NCI-H2029 (cell line): ENCODE measurements at places on chromosomes 5 and 9.

GRCh38 chr5:69136293-69136692 is 30.7 kb upstream of the CCNB1 start:
- DNase-seq: no peak

DNA sequence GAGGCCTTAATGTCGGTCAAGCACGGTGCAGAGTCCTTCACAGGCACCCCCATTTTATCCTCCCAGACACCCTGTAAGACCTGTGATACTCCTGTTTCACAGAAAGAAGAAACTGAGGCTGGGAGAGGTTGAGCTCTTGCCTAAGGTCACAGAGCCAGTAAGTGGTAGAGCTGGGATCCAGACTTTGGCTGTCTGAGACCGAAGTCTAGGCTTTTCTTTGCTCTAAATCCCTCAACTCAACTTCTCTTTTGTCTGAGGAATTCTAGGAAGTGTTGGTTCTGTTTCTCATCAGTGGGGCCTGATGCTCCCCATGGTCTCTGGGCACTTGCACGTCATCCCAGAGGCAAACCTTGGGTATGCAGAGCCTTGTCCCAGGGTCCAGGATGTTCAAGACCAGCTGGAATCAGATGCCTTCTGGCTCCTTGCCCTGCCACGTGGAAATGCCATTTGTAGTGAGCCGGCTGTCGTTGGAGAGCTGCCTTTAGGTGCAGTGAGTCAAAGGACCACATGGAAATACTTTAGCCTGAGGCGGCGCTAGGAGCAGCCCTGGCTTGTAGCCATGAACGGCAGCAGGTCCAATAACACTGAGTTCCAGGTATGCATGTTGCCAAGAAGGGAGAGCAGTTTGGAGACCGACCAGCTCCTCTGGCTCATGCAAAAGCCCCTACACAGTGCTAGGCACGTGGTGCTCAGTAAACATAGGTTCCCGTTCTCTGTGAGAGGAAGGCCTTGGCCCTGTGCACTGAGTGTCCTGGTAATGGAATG is 9.2 kb downstream of the DCANP1 start:
- peak; percentile 96 for DNase-seq

GRCh38 chr5:142853682-142854081 is 83.5 kb downstream of the ARHGAP26 start:
- no peak for DNase-seq

DNA sequence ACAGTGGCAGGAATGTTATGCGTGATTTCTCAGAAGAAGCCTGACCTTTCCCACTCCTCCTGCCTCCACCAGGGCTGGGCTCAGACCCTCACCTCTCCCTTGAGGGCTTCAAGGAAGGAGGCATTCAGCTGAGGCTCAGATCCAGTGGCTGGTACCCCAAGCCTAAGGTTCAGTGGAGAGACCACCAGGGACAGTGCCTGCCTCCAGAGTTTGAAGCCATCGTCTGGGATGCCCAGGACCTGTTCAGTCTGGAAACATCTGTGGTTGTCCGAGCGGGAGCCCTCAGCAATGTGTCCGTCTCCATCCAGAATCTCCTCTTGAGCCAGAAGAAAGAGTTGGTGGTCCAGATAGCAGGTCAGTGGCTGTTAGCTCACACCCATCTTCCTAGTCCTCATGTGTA is 9.9 kb downstream of the BTNL9 start:
- DNase-seq: no peak

DNA sequence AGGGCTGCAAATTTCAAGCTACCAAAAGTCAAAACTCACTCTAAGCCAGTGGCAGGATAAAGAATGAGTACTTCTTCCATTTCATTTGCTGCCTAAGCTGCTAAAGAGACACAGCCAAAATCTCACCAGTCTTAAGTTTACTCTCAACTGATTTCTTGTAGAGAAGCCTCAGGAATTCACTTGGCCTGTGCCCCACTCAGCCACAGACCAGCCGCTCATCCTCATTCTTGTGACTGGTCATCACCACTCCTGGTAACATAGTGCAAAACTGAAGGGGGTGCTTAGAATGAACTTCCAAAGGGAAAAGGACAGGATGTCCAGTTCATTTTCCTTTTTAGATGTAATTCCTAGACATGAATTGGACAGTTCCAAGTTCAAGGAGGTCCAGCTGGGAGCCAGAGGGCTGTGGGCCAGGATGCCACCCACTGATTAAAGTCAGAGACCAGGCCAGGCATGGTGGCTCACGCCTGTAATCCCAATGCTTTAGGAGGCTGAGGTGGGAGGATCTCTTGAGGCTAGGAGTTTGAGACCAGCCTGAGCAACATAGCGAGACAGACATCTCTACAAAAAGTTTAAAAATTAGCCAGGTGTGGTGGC is 72.7 kb upstream of the RANBP3L start:
- DNase-seq: no peak

GRCh38 chr5:77844373-77844622 is 68.2 kb upstream of the TBCA start:
- DNase-seq: no peak

DNA sequence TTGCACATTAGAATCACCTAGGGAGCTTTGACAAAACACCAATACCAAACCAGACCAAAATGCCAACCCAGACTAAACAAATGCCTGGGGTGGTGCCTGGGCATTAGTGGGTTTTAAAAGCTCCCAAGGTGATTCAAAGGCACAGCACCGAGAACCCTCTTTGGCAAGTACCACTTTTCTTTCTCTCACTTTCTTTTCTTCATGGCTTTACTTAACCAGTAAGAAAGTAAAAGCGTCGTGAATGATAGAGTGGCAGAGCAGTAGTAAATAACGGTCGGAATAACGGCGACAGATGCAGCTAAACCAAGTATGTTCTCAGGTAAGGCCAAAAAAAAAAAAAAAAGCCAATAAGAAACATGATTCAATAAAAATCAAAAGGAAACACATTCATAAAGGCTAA is 49.5 kb downstream of the ZNF608 start:
- no peak for DNase-seq

DNA sequence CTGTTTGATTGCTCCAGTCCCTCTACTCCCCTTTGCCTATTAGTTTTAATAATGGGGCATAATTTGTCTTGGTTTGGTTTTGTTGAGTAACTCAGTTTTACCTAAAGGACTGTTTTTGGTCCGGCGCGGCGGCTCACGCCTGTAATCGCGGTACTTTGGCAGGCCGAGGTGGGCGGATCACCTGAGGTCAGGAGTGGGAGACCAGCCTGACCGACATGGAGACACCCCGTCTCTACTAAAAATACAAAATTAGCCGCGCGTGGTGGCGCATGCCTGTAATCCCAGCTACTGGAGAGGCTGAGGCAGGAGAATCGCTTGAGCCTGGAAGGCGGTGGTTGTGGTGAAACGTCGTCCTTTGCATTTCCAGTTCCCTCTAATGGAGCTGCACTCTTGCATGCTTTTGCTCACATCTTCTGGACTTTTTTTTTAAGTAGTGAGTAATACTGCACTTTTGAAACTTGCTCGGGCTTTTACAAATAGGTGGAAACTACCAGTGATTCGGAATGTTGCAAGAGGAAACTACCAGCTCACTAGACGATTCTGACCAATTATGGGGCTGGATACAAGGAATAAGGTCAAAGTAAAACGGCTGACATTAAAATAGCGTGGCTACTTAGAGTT is 721 bp upstream of the MAML1 start:
- DNase-seq: no peak

DNA sequence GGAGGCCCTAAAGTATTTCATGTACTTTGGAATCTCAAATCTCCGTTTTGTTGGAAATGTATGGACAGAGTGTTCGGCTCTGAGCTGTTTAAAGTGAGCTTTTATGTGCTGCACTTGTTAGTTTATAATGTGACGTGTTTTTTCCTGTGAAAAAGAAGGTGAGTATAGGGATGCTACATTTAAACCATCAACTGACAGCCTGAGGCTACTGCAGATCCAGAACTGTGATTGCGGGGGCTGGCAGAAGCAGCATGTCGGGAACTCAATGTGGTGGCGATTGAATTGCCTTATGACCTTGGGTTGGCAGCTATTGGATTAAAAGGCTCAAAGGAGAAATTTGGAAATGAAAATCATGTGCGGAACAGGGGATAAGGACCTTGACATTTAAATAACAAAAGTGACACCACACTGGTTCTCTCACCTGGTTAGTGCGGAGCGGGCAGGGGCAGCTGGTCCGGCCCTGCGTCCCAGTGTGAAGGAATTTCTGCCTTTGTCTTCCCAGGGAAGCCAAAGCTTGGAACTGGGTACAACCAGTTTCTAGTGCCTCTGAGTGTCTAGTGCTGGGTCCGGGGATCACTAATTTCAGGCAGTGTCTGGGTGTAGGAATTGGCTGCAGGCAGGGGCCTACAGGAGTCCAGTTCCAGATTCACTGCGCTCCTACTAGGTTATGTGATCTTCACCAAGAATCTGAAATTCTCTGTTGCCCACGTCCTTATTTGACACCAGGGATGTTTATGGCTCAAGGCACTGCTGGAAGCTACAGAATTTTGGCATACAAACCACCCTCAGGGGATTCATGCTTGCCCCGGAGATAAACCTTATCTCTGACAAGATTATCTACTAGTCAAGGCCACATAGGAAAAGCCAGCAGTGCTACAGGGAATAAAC is 120.7 kb upstream of the ERCC6L2 start:
- DNase-seq: no peak

- DNase-seq: no peak
Observed at GRCh38 chr9:38166501-38166900, 97.5 kb upstream of the SHB start.

DNA sequence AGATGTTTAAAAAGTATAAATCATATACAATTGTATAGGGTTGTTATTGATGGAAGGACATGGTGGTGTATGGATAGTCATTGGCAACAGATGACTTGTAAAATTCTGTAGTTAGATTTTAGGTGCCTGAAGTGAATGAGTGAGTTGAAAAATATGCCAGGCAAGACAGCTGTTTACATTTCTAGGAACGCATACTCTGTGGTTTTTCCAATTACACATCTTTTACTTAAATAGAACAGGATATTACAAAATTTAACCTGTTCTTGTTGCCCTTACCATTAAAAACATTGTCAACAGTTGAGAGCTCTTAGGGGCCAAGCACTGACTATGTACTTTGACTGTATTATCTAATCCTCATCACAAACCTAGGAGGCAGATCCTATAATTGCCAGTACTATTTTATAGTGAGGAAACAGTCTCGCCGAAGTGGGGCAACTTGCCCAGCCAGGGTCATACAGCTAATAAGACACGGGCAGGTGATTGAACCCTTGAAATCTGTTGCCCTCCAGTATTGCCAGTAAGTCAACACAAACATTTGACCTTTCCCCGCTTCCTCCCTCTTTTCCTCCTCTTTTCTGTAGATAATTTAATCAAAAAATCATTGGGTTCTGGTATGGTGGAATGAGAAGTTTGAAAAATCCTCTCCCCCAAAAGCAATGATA is 88.6 kb downstream of the MACROH2A1 start:
- DNase-seq: no peak

- no peak for DNase-seq
Observed at GRCh38 chr9:98342820-98343210, 87.4 kb upstream of the TBC1D2 start.

- DNase-seq: no peak
Observed at GRCh38 chr9:133708246-133709014, 29.7 kb downstream of the SARDH start.

DNA sequence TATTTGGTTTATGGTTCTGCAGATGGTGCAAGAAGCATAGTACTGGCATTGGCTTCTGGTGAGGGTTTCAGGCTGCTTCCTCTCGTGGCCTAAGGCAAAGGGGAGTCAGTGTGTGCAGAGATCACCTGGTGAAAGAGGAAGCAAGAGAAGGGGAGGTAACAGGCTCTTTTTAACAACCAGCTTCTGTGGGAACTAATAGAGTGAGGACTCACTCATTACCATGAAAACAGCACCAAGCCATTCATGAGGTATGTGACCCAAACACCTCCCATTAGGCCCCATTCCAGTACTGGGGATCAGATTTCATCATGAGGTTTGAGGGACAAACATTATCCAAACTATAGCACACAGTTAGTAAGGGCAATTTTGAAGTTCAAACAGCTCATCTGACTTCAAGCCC is 263.5 kb downstream of the TMEM38B start:
- DNase-seq: no peak

DNA sequence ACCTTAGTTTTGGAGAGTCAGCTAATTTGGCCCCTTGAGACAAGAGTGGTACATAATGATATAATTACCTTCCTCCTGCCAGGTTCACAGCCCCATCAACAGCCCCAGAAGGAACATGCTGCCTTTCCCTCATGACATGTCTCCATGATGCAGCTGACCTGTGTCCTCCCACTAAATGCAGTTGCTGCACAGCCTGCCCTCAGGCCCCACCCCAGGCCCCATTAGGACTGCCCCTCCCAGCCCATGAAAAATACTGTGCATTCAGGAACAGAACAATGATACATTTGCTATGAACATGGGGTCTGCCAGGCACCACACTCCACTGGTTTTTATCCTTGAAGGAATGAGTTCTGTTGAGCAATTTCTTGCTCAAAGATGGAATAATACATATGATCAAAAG is 176.4 kb downstream of the C5orf15 start:
- DNase-seq: no peak

GRCh38 chr9:133864011-133864410 is 125.9 kb upstream of the SARDH start:
- DNase-seq: no peak

DNA sequence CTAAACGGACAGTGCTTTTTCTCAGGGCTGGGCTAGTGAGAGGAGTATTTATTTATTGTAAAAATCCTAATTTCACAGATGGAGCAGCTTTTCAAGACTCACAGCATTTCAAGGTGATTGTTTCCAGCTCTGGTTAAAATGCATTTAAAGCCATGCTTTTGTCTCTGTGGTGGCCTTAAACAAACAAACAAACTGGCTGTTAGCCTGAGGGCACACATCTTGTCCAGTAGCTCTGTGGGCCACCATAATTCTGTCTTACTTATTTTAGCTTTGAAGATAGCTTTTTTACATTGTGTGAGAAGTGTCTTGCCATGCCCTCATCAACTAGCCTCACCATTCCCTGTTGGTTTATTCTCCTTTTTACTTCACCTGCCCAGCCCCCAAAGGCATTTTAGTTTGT is 218.2 kb downstream of the PSAT1 start:
- DNase-seq: no peak

GRCh38 chr5:75648712-75649111 is 37.5 kb downstream of the ANKDD1B start:
- no peak for DNase-seq

DNA sequence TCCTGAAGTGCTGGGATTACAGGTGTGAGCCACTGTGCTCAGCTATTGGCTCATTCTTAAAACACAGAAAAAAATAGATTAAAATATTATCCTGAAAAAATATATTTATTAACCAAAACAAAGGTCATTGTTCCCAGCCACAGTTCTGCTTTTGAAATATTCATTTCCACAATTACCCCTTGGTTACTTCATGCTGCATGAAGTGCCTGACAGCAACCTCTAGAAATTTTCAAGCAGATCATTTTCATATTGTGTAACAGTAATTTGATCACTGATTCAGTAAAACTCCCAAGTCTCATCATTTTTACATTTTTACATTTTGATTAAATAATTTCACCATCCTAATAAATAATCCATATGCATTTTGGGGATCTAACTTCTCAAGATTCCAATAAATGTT is 18.8 kb upstream of the GNAQ start:
- DNase-seq: no peak

GRCh38 chr5:145499483-145499882 is 335.7 kb downstream of the PRELID2 start:
- no peak for DNase-seq
